ENCODE measurements at places on chromosomes 5 and 9.

DNA sequence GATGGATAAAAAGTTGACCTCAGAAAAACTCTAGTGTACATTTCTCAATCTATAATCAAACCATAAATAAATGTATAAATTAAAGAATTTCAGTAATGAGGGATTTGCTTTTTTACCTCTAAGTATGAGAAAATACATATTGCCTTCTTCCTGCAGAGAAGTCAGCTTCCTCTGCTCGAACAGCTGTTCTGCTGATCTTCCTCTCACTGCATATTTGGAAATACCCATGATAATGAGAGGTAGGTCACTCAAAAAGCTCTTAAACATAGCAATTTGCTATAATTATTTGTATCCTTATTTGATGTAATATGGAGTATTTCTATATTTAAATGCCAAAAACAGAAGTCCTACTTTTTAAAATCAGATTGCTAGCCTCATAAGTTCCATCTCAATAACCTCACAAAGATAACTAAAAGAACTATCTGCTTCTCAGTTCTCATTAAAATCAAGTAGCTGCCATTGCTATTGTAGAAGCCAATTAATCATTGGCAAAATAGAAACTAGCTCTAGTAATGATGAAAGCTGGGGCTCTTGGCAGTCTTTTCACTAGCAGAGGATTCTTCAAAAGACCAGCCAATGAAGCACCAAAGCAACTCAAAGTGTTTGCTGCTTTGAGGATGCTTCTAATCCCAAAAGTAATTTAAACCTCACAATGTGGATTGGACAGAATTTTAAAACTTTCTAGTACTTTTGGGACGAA lies 35.7 kb upstream of the OR13D1 start:
- DNase-seq: no peak

- no peak for DNase-seq
Measured at GRCh38 chr5:136164226-136164625, 28.7 kb downstream of the SMIM32 start.

GRCh38 chr5:151081431-151082281 lies 822 bp upstream of the TNIP1 start:
- no peak for DNase-seq

- DNase-seq: no peak
Measured at GRCh38 chr5:170867825-170868224, 6.0 kb downstream of the RANBP17 start.

GRCh38 chr5:172444626-172445365 lies 9.5 kb downstream of the SH3PXD2B start:
- no peak for DNase-seq

DNA sequence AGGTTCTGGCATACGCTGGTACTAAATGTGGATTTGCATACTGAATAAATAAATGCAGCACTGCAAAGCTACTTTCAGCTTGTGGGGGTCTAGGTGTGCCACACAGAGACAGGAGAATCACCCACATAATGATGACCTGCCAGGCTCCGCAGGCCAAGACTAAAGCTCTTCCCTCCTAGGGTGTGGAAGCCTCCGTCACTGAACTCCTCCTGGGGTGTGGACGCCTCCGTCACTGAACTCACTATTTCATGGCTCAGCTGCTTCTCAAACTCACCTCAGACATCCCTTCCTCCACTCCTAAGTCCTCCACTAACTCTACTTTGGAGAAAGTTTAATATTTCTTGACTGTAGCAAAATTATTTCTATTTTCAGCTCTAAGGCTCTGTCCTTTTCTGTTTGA lies 65.3 kb upstream of the GOLPH3 start:
- DNase-seq: no peak

DNA sequence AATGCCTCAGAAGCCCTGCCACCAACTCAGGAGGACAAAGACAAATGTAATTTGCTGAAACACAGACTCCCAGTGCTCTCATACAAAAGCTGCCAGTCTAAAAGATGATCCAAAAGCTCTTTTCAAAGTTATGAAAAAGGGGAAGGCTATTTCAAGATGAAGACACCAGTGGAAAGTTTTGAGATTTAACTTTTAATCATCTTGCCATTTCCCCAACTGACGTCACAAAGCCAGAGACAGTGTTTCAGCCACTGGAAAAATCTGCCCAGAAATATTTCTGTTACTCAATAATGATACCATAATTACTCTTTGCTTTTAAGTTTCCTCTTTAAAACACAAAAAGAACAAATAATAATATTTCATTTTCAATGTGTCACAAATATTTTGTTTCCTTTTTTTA lies 20.9 kb downstream of the ENG start:
- DNase-seq: no peak

DNA sequence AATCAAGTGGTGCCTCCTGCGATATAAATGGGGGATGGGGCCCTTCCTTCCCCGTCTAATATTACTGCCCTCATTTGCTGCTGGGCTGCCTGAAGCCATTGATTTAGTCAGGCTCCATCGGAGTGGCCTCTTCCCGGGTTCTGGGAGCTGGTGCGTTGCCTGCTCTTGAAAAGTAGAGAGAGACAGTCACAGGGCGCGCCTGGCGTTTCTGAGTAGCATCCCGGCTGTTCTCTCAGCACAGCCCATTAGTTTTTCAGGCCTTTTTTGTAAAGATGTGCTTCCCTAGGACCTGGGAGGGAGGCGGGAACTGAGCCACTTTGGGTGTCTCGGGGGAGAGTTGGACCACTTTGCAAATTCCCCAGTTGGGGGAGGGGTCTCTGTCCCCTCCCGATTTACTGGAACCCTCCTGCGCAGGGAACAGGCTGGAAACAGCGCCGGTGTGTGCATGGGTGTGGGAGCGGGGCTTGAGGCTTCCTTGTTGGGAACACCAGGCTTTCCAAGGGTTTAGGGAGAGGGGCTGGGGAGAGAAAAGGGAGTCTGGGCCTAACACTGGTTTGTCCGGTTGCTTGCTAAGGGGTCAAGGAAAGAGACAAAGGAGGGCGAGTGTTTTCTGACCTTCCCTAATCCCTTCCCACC lies 4.7 kb downstream of the PRDM6 start:
- no peak for DNase-seq

DNA sequence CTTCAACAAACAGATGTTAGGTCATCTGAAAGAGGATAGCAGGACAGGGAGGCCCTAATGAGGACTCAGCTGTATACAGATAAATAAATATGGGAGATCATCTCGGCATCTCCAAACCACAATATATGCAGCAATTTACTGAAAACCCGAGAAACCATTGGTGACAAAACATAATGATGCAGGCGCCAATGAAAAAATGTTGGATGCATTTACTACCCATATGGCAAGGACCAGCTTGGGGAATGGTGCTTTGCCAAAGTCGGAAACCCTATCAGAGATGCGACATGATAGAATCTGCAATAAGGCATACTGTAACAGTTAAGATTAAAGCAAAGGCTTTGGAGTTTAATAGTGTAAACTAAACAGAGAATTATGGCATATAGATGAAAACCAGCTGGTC lies 92.0 kb downstream of the SNCAIP start:
- no peak for DNase-seq

GRCh38 chr5:140986117-140986521 lies 19.8 kb downstream of the PCDHAC2 start:
- DNase-seq: no peak

DNA sequence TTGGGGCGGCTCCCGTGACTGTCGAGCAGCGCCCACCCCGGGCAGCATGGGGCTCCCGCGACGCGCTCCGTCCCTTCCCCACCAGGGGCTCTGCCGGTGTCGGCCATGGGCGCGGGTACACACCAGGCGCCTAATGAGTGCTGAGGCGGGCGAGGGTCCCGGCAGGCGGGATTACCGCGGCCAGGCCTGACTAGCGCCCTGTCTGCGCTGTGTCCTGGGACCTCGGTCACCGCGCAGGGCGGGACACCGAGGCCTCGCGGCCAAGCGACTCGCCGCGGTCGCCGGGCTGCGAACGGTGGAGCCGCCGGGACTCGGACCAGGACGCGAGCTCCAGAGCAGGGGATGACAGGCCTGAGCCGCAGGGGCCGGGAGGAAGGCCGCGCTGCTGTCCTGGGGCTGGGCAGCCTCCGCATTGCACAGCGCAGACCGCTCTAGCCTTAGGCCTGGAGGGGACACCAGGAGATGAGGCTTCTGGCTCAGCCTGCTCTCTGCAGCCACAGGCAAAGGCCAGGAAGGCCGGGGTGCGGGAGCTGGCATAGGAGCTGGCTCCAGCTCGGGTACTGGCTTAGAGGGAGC lies 14.1 kb downstream of the LCN10 start:
- no peak for DNase-seq

DNA sequence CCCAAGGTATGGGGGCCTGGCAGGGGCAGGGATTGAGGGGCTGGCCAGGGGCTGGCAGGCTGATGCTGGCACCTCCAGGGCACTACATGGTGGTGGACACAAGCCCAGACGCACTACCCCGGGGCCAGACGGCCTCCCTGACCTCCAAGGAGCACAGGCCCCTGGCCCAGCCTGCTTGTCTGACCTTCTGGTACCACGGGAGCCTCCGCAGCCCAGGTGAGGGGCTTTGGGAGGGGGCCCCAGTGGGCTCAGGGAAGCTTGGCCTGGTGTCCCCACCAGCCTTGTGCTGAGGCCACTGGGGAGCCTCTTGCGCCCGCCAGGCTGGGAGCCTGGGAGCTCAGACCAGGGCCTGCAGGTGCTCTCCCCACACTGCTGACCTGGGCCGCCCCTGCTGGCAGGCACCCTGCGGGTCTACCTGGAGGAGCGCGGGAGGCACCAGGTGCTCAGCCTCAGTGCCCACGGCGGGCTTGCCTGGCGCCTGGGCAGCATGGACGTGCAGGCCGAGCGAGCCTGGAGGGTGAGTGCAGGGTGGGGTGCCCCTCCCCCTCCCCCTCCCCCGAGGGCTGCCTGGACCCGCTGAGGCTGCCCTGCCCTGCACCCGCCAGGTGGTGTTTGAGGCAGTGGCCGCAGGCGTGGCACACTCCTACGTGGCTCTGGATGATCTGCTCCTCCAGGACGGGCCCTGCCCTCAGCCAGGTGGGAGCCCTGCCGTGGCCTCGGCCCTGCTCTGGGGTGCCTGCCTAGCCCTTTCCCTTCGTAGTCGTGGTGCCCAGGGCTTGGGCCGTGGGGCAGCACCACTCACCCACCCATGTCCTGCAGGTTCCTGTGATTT lies 5.7 kb downstream of the MAMDC4 start:
- no peak for DNase-seq

DNA sequence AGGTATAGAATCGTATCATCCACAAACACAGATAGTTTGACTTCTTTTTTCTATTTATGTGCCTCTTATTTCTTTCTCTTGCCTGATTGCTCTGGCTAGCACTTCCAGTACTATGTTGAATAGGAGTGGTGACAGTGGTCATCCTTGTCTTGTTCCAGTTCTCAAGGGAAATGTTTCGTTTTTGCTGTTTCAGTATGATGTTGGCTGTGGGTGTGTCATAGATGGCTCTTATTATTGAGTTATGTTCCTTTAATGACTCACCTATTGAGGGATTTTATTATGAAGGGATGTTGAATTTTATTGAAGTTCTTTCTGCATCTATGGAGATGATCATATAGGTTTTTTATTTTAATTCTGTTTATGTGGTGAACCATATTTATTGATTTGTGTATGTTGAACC lies 70.3 kb downstream of the ENC1 start:
- no peak for DNase-seq

GRCh38 chr5:68562308-68562707 lies 346.8 kb downstream of the PIK3R1 start:
- no peak for DNase-seq

- no peak for DNase-seq
Measured at GRCh38 chr9:120765910-120766425, 27.2 kb downstream of the FBXW2 start.

GRCh38 chr9:114246558-114246957 lies 76.3 kb upstream of the ORM1 start:
- no peak for DNase-seq

Data from activated naive CD8-positive, alpha-beta T cell treated with anti-CD3 and anti-CD28 coated beads, Interleukin-2, amount 50 U/mL, for 16 hours (primary cell).